Skeletal muscle cell (primary cell): ENCODE measurements at places on chromosomes 4 and X.

DNA sequence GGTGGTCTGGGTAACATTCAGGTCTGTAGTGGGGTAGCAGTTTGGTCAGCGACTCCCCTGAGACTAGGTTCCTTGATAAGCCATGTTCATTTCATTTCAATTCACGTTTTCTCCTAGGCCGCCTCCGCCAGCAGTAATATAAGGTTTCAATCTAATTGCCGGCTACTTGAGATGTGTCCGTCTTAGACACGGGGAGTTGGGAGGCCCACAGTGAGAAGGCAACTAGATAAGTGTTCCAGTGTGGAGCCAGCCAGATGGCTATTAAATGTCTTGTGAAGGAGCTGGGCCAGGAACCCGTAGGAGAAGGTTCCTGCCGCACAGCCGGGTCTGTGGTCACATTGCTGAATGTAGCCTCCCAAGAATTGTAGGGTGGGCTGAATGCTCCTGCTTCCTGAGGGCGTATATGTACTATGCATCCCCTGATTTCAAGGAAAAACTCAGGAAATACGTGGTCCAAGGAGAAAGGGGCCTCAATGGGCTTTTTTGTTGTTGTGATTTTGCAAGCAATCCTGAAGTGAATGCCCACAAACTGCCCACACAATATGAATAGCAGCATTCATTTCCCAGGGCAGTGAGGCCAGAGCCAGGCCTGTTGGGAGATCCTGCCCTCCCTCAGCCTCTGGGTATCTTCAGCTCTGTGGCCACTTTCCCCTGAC is 220.6 kb upstream of the RPL34 start:
- no peak for DNase-seq

GRCh38 chrX:149129767-149130166 is 375.3 kb downstream of the IDS start:
- no peak for DNase-seq

DNA sequence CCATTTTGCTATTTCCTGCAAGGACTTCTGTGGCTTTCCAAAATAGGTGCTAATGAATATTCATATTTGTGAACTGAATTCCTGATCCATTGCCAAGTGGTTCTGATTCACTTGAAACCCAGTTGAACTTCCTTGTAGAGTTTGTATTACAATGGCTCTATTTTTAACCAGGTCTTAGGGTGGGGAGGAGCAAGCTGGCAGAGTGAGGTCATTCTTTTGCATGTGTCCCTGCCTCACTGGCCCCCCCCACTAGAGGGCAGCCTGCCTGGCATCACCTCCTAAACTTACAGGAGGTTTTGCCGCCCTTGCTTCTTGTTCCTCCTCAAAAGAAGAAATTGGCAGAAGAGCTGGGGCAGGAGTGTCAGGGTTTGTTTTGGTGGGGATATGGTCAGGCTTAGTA is 10.5 kb downstream of the PTTG2 start:
- DNase-seq, result no peak

GRCh38 chr4:137390707-137391106 is 141.6 kb downstream of the PCDH18 start:
- no peak for DNase-seq

- no peak for DNase-seq
These were observed 552.6 kb downstream of the GBA3 start for GRCh38 chr4:23245203-23245832.

- DNase-seq, result no peak
These were observed 19.4 kb upstream of the SEL1L3 start for GRCh38 chr4:25882226-25882625.

GRCh38 chr4:16914208-16914607 is 15.8 kb upstream of the LDB2 start:
- DNase-seq, result no peak

DNA sequence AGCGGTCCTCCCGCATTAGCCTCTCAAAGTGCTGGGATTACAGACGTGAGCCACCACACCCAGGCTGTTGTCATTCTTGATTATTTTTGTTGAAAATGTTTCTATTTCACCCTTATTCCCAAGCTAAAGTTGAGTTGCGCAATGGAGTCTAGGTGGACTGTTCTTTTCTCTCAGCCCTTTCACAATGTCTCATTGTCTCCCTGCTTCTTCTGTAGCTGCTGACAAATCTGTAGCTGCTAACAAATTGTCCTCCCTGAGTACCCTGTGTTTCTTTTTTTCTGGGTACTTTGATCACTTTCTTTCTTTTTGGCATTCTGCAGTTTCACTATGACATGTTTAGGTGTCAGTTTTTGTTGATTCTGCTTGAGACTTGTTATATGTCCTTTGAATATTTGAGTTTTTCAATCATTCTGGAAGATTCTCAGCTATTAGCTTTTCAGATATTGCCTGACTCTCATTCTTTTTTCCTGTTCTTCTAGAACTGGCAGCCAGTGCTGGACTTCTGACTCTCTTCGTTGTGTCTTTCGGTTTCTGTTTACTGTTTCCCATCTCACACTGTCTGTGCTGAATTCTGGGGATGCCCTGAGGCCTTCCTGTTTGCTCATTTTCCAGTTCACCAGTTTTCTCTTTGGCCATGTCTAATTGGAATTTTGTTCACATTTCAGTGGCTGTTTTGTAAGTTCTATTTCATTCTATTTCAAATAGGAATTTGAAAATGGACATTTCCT is 6.6 kb downstream of the ABCD1 start:
- no peak for DNase-seq

GRCh38 chrX:154967603-154968002 is 54.9 kb downstream of the F8 start:
- DNase-seq, result no peak
